ENCODE measurements at places on chromosomes 3 and 15. TPM values are rescaled to one million over a fixed set of nuclear protein-coding genes. Genes with fewer than 3 reads are reported as not detected.

DNA sequence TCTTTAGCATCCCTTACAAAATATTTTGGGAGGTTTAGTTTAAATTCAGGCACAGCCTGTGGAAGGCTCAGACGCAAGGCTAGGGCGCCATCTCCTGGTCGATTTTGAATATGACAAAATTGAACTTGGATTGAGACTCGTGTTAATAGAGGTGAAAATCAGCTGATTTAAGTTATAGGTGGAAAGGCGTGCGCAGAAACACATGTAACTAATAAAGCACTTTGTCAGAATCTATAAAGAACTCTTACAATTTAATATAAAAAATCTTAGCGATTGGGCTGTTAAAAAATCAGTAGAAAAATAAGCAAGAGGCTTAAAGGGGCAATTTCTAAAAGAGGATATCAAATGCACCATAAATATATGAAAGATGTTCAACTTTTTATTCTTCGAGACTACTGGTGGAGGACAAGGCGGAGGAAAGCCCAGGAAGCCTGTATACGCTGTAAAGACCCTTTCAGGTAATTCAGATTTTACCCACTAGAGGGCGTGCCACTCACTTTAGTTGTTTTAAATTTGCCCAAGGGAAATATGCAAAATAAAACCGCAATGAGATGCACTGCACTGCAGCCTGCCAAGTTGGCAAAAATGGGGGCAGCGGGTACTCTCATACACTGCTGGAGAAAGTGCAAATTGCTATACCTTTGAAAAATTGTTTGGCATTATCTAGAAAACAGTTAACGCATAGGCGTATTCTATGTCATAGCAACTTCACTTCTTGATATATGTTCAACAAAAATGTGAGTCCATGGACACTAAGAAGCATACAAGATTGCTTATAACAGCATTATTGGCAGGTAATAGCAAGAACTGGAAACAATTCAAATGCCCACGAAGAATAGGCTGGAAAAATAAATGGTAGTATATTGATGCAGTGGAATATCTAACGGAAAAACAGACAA, 64.7 kb downstream of the SLC30A4 start:
- peak; percentile 87 for DNase-seq

GRCh38 chr3:82938821-82939328, 1177.4 kb upstream of the GBE1 start:
- no peak for DNase-seq

- DNase-seq, result peak; percentile 28
Observed at GRCh38 chr3:163056874-163057497, 1560.4 kb downstream of the OTOL1 start.

DNA sequence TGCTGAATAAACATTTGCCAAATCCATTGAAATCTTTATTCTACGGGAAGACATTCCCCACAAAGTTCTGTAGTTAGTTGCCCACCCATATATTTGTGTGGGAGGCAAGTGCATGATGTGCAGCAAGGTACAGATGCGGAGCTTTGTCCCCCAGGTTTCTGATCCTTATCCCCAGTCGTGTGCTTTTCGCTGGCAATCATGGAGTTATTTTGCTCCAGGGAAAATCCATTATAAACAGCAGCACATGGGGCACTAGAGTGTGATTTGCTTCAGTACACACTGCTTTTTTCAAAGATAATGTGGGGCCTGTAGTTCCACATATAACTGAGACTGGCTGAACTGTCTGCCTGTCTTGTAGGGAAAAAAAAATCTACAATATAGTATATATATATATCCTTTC, 132.1 kb downstream of the FEZF2 start:
- no peak for DNase-seq

DPPA2 gene
- not detected for total RNA-seq

DTWD1 gene
- total RNA-seq, result 40.3 TPM

DNA sequence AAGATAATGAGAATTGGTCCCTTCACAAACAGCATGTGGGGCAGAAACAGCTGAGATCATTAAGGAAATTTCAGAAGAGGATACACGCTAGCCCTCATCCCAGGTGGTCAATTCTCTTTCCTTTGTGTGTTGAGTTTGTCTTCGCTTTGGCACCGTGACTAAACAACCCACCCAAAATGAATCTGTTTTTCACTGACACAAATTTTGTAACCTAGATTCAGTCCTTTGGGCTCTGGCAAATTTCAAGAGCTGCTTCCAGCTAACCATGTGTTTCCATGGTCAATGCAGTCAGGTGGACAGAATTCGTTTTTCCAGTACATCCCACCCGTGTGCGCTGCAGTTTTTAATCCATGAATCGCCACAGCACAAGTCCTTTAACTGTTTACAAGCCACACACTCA, 435.4 kb downstream of the WDR72 start:
- DNase-seq, result no peak

ABHD6 gene
- 23.4 TPM for total RNA-seq

Measured in mucosa of gallbladder (tissue), 1 donor.